Stimulated activated CD8-positive, alpha-beta memory T cell treated with anti-CD3 and anti-CD28 coated beads, Interleukin-4, amount 100 ng/mL, for 1 hour (primary cell): ENCODE measurements at places on chromosomes 7 and 10.

- DNase-seq = no peak
Measured at GRCh38 chr10:4033341-4033896, 248.4 kb upstream of the KLF6 start.

DNA sequence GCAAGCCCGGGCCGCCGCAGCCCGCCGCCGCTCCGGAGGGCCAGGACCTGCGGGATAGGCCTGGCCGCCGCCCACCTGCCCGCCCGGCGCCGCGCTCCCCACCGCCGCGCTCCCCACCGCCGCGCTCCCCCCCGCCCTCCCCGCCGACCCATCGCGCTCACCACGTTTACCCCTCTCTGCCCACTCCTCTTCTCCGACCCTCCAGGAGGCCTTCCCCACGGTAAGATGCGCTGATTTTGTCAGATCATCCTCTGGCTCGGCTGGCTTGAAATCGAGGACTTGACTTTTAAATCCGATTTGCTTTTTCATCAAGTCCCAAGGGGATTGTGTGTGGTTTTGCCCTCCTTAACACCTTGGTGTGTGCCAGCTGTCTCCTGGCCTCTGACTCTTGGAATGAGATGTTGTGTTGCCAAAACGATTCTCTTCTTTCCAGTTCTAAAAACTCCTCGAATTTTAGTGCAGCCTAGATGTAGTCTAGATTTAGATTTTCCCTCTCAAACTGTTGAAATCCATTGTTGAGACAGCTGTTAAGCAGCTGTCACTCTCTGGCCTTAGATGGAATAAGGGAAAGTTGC is 738 bp downstream of the POM121 start:
- DNase-seq = no peak

- no peak for DNase-seq
Measured at GRCh38 chr7:134431815-134432214, 27.1 kb downstream of the AKR1B1 start.

GRCh38 chr7:82965088-82966036 is 197.3 kb downstream of the PCLO start:
- no peak for DNase-seq

DNA sequence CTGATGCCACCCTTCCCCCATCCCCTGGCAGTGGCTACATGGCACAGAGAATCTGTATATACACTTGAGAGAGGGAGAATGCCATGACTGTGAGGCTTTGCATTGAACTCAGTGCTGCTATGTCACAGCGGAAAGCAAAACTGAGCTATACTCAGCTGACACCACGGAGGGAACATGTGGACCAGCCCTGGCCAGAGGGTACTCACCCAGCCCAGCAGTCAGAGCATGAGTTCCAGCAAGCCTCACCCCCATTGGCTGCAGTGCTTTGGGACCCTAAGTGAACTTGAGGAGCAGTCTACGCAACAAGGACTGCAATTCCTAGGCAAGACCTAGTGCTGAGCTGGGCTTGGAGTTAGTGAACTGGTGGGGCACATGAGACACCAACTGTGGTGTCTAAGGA is 10.3 kb upstream of the AOC1 start:
- DNase-seq = no peak

DNA sequence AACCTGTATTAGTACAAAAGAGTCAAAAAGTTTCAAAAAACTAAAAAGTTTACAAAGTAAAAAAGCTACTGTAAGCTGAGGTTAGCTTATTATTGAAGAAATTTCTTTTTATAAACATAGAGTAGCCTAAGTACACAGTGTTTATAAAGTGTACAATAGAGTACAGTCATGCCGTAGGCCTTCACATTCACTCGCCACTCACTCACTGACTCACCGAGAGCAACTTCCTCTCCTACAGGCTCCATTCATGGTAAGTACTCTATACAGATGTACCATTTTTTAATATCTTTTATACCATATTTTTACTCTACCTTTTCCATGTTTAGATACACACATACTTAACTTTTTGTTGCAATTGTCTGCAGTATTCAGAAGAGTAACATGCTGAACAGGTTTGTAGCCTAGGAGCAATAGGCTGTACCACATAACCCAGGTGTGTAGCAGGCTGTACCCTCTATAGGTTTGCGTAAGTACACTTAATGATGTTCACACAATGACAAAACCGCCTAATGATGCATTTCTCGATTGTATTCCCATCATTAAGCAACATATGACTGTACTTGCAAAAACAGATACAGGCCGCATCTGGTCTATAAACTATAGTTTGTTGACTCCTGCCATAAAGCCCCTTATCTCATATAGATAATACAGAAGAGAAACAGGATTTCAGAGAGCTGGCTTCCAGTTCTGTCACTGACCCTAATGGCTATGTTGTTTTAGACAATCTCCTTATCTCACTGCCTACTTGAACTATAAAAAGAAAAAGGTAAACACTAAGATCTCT is 438.8 kb downstream of the HTR7 start:
- DNase-seq = no peak

DNA sequence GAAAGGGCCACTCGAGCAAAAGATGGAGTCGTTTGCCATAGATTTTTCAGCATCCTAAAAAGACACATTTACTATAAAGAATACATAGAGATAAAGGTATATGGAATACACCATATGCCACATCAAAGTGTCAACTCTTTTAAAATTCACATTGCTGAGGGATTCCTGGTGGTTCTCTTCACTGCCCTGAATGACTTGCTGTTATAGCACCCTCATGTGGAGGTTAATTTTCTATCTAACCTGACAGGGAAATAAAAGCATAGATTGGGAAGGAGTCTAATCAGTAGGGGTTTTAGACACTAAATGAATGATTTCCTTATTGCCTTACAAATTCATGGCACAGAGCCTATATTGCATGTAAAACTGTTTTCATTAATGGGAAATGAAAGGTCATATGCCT is 25.9 kb downstream of the DNAH11 start:
- DNase-seq = no peak

DNA sequence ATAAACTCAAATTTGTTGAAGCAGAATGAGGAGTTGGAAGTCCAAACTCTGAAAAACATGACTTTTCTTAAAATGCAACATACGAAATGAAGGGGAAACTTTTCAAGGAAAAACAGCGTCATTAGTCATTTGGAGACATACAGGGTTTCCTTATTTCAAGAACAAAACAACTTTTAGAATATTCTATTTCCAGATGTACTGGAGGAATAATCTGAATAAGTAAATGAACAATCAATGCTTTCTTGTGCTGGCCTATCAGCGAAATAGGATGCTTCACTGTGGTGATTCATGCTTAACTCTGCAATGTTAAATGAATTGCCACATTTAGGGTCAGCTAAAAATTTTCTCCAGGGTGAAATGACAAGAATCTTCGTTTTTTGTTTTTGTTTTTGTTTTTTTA is 114.3 kb downstream of the SEMA3C start:
- DNase-seq = no peak

DNA sequence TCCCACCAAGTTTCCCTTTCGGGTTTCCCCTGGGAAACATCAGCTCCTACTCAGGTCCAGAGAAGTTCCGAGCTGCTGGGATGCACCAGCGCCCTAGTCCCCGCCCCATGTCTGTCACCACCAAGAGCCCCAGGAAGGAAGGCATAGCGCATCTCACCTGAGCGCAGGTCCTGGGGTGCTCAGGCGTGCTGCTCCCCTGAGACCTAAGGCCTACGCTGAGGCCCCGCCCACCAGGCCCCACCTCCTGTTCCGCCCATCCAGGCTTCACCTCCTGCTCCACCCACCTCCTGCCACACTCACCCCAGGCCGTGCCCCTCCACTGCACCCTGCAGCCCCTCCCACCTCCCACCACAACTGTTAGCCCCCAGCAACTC is 1.2 kb upstream of the TFR2 start:
- DNase-seq = no peak

GRCh38 chr7:51224811-51225595 is 91.6 kb downstream of the COBL start:
- DNase-seq = no peak

DNA sequence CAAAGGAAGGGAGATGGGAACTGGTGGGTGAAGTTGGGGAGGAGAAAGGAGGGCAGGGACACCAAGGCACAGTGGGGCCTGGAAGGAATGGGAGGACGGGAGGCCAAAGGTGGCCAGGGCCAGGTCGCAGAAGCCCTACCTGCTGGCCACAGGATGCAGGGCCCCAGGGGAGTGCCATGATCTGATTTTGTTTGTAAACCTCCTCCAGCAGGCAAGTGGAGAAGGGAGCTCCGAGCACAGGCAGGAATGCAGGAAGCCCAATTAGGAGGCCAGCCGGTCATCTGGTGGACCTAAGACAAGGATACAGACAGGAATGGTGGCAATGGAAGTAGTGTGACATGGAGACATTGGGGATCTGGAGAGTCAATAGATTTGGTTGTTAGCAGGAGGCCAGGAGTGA is 107.0 kb upstream of the ZMIZ1 start:
- no peak for DNase-seq

- DNase-seq = no peak
Measured at GRCh38 chr10:48627984-48628609, 23.2 kb upstream of the ARHGAP22 start.

- DNase-seq = no peak
Measured at GRCh38 chr7:1550005-1550845, 5.8 kb downstream of the TMEM184A start.

DNA sequence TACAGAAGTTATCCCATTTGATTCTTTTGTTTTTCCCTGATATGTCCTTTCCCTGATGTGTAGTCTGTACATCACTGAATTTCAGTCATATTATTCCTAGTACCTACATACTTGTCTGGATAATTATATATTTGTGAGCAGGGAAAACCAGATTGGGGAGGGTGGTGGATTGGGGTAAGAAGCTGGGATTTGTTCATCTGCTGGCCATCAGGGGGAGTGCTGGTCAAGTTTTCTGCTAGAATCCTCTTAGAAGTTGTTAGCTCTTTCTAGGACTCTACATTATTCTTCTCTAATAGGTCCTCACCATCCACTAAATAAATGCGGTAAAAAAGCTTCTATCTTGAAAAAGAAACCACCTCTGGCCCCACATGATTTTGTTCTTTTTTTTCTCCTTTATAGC is 232.7 kb upstream of the TAC1 start:
- no peak for DNase-seq

- DNase-seq = no peak
Measured at GRCh38 chr7:84712374-84713121, 474.3 kb downstream of the SEMA3D start.

DNA sequence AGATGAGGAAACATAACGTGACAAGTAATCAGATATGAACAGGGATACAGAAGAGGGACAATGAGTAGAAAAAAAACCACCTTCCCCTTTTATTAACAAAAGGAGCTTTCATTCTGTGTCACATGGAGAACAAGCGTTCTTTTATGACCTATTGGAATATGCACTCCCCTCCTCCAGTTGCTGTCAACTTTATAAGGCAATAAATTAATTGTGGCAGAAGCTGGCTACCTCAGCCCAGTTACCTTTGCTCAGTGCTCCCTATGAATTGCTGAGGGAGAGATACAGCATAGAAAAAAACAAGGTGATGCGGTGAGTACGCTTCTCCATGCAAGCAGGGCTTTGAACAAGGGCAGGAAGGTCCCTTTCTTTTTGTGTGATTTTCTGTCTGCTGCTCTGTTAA is at the start of gene MGAM2:
TSS of gene MGAM2 (plus strand) at position 220 of the 400 bp plus-strand sequence. CDS start 5,156 bp downstream, outside the sequence.
- DNase-seq = no peak

GRCh38 chr10:60400366-60400765 is 10.7 kb upstream of the ANK3 start:
- no peak for DNase-seq

DNA sequence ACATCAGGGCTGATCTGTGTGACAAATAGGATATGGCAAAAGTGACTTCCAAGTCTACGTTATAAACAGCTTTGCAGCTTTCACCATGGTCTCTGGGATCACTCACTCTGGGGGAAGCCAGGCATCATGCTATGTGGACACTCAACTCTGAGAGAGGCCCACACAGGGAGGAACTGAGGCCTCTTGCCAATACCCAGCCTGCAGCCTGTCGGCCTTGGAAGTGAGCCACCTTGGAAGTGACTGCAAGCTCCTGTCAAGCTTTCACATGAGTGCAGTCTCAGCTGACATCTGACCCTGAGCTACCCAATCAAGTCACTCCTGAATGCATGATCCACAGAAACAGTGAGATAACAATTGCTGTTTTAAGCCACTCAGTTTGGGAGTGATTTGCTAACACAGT is 56.5 kb downstream of the MMRN2 start:
- no peak for DNase-seq

DNA sequence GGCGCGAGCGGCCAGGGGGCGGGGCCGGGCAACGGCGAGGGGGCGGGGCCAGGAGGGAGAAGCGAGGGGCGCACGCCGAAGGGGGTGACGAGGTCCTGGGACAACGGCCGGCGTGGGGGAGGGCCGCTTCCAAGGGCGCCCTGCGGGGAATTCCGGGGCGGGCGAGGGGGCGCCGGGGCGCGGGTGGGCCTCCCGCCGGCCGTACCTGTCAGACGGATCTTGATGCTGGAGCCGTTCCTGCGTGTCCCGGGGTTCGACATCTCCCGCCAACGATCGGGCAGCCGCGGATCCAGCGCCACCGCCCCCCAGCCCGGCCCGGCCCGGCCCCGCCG is 421 bp downstream of the SMURF1 start:
- DNase-seq = no peak

DNA sequence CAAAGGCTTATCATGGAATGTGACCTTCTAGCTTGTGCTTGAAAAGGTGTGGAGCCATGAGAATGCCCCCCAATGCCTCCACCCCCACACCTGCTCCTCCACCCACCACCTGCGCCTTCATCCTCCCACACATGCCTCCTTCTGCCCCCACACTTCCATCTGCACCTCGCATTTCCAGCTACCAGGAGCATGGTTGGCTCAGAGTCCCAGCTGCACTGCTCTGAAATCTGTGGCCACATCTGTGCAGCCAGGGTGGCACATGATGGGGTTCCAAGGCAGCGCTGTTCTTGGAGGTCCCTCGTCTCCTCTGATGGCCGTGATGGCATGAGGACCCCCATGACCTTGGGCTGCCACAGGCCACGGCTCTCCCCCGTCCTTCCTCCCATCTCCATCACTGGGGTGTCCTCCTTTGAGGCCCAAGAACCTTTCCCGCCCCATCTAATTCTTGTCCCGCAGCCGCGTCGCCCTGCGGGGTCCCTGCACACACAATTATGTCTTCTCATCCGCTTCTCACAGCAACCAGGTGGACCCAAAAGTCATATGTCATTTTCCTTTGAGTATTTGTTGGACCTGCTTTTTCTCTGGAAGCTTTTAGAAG is 40.6 kb upstream of the CNPY1 start:
- DNase-seq = no peak
